ENCODE measurements at places on chromosomes 3 and 15.

- no peak for DNase-seq
These were observed 116.8 kb upstream of the SKOR1 start for GRCh38 chr15:67708500-67708899.

DNA sequence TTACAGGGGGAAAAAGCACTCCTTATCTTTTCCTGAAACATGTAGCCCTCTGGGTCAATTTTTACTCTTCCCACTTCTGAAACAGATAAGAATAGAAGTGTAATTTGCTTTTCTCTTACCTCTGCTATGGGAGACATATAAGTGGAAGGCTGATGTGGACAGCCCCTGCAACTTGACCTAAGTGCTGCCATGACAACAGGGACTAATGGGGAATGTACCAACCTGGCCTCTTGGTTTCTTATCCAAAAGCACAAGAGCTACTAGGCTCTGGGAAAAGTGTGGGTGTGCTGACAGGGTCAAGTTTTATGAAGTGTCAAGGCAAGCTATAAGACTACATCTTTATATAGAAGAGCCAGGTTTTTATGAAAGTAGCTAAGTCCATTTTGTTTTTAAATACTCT is 1246.5 kb downstream of the OTOL1 start:
- no peak for DNase-seq

- DNase-seq: no peak
These were observed 21.4 kb upstream of the MUC20 start for GRCh38 chr3:195699388-195699771.

- DNase-seq: no peak
These were observed 192.5 kb downstream of the SHOX2 start for GRCh38 chr3:157913741-157914150.

DNA sequence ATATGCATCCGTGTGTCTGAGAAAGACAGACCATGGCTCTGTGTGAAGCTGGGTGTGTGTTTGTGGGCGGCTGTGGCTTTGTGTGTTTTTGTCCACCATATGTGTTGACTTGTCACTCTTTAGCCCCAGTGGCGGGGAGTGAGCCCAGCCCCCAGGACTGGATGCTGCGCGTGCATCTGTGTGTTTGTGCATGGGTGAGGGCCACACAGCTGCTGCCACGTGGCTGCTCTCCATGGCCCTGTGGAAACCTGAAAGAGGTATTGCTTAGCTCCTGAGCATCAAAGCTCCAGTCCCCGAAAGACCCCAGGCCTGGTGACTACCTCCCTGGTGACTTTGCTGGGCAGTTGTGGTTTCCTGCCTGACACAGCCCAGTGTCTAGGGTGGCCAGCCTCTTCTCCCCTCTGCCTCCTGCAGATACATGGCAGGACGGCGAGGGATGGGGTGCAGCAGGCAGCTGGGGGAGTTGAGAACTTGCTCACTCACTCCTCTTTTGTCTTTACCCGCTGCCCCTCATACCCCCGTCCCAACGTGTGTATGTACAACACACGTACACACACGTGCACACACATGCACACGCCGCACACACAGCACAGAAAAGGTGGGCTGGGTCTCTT is 6.5 kb downstream of the EPHB3 start:
- no peak for DNase-seq

- DNase-seq: no peak
These were observed 93.5 kb downstream of the FMN1 start for GRCh38 chr15:33101036-33101435.

Measured in urothelium cell line (cell line).